ENCODE measurements at places on chromosomes 1 and 21.

GRCh38 chr1:33971018-33971710 lies 107.3 kb downstream of the HMGB4 start:
- no peak for DNase-seq

DNA sequence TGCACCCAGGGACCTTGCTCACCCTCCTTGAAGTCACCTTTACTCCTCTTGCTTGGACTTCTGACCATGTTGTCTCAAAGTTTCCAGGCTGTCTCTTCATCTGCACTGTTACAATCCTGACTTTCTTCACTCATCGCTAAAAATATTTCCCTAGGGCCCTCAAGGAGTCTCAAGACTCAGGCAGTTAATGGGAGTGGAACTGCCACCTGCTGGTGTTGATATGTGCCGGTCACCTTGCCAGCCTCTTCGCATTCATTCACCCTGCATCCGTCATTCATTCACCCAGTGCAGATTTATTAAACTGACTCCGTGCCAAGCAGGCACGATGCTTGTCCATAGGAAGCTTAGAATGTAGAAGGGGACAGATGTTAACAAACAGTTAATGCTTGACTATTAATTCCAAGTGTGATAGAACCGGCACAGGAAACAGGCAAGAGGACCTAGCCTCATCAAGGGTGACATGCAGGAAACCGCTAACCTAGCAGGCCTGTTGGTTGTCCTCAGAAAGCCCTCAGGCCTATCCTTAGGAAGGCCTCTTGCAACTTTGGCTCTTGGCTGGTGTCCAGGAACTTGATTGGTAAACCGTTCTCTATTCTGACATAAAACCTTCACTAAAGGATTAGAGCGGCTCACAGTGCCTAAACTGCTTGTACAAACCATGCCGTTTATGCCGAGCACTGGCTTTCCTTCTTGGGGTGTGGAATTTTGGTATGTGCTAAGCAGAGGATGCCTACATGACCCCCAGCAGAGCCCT lies 342.2 kb downstream of the CAMTA1 start:
- DNase-seq: no peak

- DNase-seq: no peak
These were observed 68.8 kb downstream of the RPS6KC1 start for GRCh38 chr1:213119794-213120193.

GRCh38 chr1:79532555-79532954 lies 526.0 kb upstream of the ADGRL4 start:
- DNase-seq: no peak

DNA sequence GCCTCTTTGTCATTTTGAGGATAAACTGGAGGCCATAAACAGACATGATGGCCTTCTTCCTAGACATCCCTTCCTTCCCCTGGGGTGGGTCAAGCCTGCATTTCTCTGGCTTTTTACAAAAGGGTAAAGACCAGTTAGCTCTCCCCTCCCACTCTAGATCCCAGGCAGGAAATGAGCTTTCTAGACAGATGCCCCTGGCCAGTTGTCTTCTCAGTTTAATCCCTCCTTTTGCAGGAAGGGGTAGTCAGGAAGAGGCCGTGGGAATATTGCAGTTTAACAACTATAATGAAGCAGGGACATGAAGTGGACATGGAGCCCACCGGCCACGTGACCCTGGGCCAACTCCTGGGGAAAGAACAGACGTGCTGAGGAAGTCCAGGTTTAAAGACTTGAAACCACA lies 85.7 kb downstream of the NID1 start:
- no peak for DNase-seq

- DNase-seq: no peak
These were observed 10.3 kb downstream of the HIVEP3 start for GRCh38 chr1:41908288-41908895.

DNA sequence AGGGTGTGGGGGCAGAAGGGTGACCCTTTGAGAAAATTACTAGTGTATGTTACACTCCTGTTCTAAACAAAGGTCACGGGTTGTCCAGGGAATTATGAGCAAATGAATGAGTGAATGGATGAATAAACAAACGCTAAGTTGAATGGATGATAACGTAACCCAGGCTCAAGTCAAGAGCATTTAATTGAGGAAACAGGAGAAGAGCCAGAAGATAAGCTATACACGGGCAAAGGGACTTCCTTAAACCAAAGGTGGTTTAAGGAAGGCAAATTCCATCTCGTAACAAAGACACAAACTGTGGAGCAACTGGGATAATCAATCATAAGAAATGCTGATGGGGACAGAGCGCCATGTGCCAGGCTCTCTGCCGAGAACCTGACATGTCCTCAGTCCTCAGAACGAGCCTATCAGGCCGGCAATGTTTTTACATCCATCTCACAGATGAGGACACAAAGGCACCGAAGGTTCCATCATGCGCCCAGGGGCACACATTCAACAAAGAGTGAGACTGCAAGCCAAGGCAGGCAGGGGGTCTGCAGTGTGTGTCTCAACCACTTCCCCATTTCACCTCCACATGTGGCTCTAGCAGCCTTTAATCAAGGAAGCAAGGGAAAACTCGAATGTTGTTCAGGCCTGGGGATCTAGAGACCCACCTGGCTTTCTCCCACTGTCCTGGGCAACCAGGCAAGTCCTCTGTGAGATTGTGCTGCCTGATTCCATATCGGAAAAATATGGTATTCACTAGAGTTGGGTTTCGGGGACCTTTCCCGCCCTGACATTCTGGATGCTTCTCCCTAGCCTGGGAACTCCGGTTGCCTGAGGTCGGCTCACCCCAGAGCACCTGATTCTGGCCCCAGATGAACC lies 126.8 kb upstream of the EDN2 start:
- DNase-seq: no peak

GRCh38 chr21:42330380-42331371 lies 15.5 kb upstream of the TFF3 start:
- no peak for DNase-seq

DNA sequence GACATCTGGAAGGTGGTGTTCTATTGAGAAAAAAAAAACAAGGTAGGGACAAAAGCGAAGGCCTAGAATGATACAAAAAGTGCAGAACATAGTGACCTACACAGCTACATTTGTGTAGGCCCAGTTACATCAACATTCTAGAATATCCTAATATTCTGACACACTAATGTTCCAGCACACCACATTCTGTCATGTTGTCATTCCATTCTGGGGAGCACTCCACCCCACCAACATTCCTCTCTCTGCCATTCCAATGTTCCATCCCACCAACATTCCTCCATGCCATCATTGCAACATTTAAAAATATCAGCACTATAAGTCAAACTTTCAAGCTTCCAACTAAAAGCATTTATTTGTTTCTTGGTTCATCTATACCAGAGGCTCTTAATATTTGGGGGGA lies 28.5 kb downstream of the COA7 start:
- DNase-seq: no peak

- DNase-seq: no peak
These were observed 10.0 kb upstream of the TNFRSF8 start for GRCh38 chr1:12052997-12053686.

- DNase-seq: no peak
These were observed 20.1 kb downstream of the CFHR5 start for GRCh38 chr1:196997423-196997822.

DNA sequence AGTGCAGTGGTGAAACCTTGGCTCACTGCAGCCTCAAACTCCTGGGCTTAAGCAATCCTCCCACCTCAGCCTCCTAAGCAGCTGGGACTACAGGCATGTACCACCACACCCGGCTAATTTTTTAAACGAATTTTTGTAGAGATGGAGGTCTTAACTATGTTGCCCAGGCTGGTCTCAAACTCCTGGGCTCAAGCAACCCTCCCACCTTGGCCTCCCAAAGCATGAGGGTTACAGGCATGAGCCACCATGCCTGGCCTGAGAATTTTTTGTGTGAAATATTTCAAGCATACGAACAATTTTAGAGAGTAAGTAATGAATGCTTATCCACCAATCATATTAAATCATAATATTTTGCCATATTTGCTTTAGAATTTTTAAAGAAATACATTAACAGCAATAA lies 51.6 kb downstream of the MROH9 start:
- DNase-seq: no peak

- DNase-seq: no peak
These were observed 18.5 kb upstream of the GBP3 start for GRCh38 chr1:89041119-89041641.

DNA sequence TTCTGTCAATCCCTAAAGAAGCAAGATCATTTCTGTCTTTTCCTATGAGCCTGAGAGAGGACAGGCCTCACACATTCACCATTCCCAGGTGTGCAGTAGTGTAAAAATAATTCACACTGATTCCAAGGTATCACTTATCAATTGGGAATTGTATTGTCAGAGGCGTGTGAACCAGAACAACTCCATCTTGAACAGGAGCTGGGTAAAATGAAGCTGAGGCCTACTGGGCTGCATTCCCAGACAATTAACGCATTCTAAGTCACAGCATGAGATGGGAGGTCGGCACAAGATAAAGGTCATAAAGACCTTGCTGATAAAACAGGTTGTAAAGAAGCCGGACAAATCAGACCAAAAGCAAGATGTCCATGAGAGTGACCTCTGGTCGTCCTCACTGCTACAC lies 239.2 kb downstream of the SMYD3 start:
- no peak for DNase-seq

DNA sequence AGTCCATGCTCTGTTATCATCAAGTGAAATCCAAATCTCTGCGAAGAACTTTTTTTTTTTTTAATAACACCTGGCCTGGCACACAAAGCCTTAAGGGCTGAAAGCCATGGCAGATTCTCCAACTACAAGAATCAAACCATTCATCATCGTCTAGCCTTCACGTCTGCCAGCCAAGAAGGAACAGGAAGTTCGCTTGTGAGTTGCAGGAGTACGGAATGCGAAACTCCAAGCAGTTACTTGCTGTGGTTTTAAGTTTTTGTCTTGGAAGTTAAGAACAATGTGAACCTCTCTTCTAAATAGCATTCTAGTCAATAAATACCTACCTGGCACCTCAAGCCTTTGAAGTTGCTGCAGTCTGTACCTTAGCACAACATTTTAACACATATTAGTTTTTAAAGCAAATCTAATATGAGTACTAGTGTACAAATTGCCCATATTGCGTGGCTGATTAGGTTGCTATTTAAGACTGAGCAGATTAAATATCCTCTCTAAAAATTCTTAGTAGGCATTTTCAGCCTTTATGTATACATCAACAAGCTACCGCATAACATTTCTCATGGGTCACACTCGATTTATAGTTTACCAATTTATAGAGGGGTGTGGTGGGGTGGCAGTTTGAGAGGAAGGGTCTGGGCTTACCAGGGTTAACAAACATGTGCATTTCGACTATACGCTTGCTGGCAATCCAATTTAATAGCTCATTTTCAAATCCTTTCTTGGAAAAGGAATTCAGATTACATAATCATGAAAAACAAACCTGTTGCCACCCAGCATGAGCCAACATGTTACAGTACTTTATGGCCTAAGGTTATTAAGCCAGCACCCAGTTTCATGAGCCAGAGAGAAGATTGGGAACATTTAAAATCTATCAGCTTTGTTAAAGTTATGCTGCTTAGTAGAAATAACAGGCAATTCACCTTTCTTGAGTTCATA lies 22.2 kb upstream of the PTPN14 start:
- DNase-seq: no peak

DNA sequence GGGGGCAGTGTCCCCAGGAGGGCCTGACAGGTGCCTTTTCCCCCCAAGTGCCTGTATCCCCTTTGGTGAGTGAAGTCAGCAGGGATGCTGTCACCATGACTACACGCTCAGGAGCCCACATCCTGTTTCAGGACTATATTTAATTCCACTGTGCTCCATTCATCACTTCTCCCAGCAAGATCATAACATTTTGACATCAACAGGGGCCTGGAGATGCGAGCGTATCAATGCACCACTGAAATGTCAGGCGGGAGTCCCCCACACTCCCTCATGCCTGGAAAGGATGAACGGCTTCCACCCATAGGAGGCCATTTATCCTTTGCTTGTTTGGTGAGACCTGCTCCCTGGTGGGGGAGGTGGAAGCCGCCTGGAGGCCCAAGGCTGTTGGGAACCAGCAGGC lies 119.1 kb downstream of the PTPRU start:
- DNase-seq: no peak

GRCh38 chr1:217184854-217185253 lies 446.0 kb downstream of the GPATCH2 start:
- DNase-seq: no peak

DNA sequence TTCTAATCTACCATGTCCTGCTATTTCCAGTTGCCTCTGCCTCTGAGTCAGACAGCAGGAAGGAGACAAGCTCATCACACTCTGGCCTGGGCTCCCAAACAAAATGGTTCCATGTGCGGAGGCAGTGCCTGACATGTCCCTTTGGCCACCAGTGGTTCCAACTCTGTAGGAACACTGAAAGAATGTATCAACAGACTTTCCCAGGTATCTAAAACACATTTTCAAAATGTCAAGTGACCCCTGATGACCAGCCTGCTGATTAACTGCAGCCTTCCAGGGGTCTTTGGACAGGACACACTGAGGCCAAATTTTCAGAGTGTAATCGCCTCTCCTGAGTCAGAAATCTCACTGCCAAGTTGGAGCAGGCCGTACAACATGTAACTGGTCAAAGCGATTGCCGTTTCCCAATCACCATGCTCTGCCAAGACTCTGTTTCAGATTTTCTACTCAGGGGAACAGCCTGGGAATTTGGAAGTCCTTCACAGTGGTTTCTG lies 172.7 kb downstream of the TPR start:
- DNase-seq: no peak

- DNase-seq: no peak
These were observed 267.4 kb downstream of the NPHP4 start for GRCh38 chr1:5724847-5725246.

DNA sequence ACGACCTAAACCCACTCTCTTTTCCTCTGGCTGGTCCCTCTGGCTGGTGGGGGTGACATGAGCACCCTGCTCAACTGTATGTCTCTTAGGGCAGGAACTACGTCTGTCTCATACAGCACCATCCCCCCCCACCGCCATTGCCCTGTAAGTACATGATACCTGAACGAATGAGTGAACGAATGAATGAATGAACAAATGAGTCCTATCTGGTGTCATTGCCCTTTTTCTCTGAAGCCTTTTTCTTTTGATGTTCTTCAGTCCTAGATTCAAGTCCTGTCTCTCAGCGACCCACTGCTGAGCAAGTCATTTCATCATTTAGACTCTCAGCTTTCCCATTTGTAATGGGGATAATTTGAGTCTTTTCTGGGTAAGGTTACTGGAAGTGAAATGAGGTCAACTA lies 10.8 kb downstream of the MATN1 start:
- DNase-seq: no peak
